ENCODE measurements at places on chromosomes 2 and 18.
A peak's percentile ranks its signal among the peaks of the same experiment; 100 is the strongest.

- H3K27ac ChIP-seq, result peak overlapping the region; percentile 97
- peaks cover 26% of the 10 kb centered on the region for H3K36me3 ChIP-seq
- no peak for DNase-seq
- H3K4me1 ChIP-seq, result peaks cover 63% of the 10 kb centered on the region
- H3K27me3 ChIP-seq, result no peaks in the 10 kb centered on the region
Observed at GRCh38 chr2:201232467-201232815, 27.9 kb upstream of the CASP8 start.

DNA sequence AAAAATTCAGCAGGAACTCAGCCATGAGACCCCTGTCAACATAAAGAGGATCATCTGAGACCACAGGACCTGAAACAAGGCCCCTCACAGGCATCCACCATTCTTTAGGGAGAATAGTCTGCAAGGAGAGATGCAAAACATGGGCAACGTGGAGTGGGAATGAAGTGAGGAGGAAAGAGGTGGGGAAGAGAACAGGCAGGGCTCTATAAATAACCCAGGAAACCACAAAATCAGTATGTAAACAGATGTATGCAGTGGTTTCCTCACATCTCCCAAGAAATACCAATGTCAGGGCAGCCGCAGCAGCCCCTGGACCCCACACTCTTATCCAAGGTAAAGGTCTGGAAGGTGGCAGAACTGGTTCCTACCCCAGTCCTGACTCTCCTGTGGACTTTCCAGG lies 168.5 kb downstream of the EN1 start:
- no peak overlapping the region for H3K27ac ChIP-seq
- H3K4me3 ChIP-seq, result no peak overlapping the region
- no peaks in the 10 kb centered on the region for H3K4me1 ChIP-seq
- no peaks in the 10 kb centered on the region for H3K36me3 ChIP-seq
- H3K27me3 ChIP-seq, result no peaks in the 10 kb centered on the region
- DNase-seq, result no peak

- H3K27me3 ChIP-seq, result peaks cover 2% of the 10 kb centered on the region
- H3K36me3 ChIP-seq, result peaks cover 34% of the 10 kb centered on the region
- DNase-seq, result no peak
Observed at GRCh38 chr2:7432436-7432835, 515.2 kb downstream of the RNF144A start.

GRCh38 chr18:70354771-70355170 lies 65.9 kb downstream of the SOCS6 start:
- DNase-seq, result no peak
- no peaks in the 10 kb centered on the region for H3K36me3 ChIP-seq
- no peaks in the 10 kb centered on the region for H3K4me1 ChIP-seq
- H3K4me3 ChIP-seq, result no peak overlapping the region

- H3K4me1 ChIP-seq, result no peaks in the 10 kb centered on the region
- H3K27me3 ChIP-seq, result peaks cover 31% of the 10 kb centered on the region
- no peaks in the 10 kb centered on the region for H3K36me3 ChIP-seq
- no peak overlapping the region for H3K27ac ChIP-seq
- DNase-seq, result no peak
Observed at GRCh38 chr2:175010848-175011254, 5.7 kb upstream of the CHN1 start.

DNA sequence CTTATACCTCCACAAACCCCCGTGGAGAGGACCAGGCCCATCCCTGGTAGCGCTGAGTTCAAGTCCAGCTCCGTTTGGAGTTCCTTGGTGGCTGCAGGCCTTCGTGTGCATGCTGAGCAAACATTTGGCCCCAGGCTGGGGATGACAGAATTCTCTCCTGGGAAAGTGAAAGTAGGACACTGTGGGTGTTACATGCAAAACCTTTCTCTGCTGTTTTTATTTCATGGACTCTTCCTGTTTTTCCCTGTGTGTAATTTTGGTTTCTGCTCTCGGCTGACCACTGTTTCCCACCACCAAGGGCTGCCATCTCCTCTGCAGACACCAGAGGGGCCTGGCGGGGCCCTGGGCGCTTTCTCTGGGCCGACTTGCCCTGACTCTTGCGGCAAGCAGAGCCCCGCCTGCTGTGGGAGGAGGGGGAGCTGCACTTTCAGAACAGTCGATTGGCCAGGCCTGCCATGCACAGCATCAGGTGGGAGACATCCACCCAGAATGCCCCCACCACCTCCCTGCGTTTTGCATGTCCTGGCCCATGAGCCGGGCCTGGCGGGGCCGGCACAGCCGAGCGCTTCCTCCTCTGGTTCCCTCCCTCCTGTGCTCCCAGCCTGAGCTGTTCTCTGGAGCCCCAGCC lies 102.4 kb downstream of the CABLES1 start:
- DNase-seq, result peak; percentile 57
- peak overlapping the region; percentile 53 for H3K27ac ChIP-seq
- H3K4me3 ChIP-seq, result peak overlapping the region; percentile 55
- peaks cover 8% of the 10 kb centered on the region for H3K36me3 ChIP-seq
- H3K4me1 ChIP-seq, result peaks cover 35% of the 10 kb centered on the region

DNA sequence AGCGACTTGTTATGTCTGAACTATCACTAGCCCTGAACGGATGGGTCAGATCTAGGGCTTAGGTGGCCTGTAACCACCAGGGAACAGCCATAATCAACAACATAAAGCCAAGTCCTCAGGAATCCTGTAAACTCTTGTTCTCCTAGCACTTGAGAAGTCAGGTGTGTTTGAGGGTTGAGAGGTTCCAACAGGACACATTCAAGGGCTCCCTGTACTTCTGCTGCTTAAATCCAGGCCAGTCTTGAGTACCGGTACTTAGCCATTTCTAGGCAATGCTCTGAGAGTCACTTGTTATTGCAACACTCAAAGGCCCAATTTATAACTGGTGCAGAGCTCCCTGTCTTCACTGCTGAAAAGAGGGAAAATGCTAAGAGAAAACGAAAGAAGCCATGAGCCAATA lies 21.6 kb upstream of the SLC40A1 start:
- H3K4me1 ChIP-seq, result no peaks in the 10 kb centered on the region
- no peaks in the 10 kb centered on the region for H3K36me3 ChIP-seq
- no peak overlapping the region for H3K4me3 ChIP-seq
- H3K27ac ChIP-seq, result no peak overlapping the region
- DNase-seq, result no peak

All from activated CD4-positive, alpha-beta memory T cell treated with anti-CD3 and anti-CD28 coated beads, Interleukin-2, amount 10 ng/mL, durations not matched to agents 7 days and 5 days (primary cell).